ENCODE measurements at places on chromosomes 12 and 14.

- DNase-seq: no peak
Observed at GRCh38 chr12:12333407-12334366, 16.4 kb downstream of the MANSC1 start.

- no peak for DNase-seq
Observed at GRCh38 chr12:83265808-83266207, 579.1 kb downstream of the TMTC2 start.

DNA sequence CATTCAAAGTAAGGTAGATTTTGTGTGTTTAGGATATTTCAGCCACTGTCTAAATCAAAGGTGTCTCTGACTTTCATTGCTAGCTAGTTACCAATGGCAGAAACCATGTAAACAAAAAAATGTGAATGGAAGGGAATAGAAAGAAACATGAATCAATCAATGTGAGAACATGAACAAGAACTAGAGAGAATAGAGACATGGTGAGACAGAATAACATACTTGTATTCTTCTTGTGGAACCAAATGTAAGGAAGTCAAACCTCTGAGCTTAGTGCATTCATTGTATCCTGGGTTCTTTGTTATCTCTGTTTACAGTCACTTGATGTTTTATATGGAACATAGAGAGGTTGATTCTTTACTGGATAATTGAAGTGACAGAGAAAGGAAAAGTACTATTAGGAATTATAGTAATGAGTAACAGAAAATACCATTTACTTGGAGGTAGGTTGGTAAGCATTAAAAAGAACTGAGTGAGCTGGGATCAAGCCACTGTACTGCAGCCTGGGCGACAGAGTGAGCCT lies 2.6 kb upstream of the WNK1 start:
- no peak for DNase-seq

GRCh38 chr12:110199339-110200123 lies 75.4 kb downstream of the IFT81 start:
- no peak for DNase-seq

DNA sequence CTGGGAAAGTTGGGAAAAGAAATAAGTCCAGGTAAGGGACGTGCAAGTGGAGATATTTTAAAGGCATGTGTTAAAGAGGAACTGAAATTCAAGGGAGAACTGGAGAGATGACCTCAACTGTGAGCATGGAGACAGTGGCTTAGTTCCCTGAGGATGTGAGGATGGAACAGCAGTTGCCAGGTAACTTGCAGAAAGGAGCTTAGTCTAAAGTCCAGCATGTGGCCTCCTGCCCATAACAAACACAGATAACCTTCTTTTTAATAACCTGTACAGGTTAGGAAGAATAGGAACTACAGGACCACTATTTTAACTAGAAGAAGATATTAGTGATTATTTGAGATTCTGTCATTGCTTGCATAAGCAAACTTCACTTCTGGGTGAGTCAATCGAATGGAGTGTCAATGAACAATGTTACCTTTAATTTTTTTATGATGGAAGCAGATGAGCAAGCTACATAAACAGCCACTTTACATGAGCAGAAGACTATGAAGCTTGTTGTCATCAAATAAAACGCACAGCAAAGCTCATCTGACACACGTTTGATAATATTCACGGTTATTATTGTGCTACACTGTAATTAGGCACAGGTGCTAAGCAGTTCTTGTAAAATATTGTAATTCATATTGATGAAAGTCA lies 291.7 kb upstream of the DDHD1 start:
- no peak for DNase-seq

- DNase-seq: peak; percentile 49
Observed at GRCh38 chr12:116599285-116600136, 40.3 kb downstream of the MAP1LC3B2 start.

GRCh38 chr14:54591461-54591860 lies 24.5 kb downstream of the SAMD4A start:
- no peak for DNase-seq

DNA sequence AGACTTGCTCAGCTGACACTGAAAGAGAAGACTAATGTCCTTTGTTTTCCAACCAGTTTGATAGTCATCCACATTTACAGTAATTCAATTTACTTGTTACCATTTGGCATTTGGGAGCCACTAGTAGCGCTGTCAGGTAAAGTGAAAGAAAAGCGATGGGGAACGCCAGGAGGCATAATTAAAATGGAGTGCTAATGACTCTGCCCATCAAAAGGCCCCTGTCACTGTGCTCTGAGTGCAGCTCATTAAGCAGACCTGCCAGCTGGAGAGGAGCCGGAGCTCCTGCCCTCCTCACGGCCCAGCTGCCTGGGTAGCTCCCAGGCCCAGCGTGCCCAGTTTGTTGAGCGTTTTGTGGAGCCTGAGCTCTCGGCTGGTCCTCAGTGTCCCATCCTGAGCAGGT lies 463.6 kb upstream of the CCDC196 start:
- DNase-seq: no peak

DNA sequence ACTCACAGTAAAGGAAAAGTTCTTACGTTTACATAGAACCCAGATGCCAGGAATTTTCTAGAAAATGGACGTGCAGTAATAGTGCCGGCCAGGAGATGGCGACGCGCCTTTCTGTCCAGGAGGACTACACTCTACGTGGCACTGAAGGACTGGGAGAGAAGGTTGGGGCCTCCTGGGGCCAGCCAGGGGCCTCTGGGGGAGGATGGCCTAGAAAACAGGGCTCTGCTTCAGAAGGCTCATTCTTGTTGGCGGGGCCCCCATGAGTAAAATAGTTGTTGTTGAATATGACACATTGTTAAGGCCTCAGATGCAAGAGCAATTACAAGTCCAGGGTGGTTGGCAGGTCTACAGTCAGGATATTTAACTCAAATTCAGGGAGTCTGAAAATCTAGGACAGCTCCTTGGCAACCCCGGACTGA lies 120.1 kb upstream of the MAX start:
- peak; percentile 38 for DNase-seq

DNA sequence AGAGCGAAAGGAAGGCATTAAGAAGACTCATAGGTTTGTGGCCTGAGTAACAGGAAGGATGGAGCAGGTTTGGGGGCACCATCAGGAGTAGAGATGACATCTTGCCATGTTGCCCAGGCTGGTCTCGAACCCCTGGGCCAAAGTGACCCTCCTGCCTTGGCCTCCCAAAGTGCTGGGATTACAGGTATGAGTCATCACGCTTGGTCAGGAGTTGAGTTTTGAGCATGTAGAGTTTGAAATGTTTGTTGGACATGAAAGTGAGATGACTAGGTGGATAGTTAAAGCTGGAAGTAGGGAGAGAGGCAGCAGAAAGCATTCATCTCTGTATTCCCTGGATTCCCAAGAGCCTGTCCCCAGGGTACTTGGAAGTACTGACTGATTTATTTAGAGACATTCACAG lies 112.6 kb downstream of the ERC1 start:
- DNase-seq: no peak

DNA sequence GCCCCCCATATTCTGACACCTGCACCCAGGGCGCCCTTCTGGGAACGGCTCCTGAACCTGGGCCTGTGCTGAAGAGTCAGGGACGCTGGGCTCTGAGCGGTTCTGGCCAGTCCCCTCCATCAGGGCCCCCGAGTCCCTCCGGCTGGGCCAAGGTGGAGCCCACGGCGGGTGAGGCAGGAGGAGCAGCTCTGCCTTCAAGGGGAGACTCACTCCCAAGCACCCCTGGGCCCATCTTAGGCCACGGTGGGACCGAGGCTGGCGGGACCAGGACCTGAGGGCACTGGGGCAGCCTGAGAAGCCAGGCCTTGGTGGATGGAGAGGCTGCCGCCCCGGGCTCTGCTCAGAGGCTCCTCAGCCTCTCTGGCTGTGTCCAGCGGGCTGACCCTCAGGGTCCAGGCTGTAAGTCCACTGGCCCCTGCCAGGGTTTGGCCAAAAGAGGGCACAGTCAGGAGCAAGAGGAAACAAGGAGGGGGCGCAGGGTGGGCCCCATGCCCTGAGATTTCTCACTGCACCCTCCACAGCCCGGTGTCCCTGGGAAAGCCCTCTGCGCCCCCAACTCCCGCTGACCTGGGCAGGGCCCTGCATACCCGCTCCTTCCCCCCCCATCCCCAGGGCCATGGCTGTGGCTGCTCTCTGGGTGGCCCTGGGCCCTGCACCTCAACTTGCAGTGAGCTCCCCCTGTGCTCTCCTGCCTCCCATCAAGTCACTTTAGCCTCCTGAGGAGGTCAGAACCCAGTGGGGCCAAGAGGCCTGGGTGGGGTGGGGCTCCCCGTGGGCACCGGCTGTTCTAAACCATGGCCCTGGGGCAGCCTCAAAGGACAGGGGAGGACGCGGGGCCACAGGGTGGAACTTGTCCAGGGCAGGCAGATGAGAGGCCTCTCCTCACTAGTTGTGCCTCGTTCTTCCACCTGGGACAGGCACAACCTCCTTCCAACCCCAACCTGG lies 266.4 kb upstream of the SFSWAP start:
- DNase-seq: no peak

DNA sequence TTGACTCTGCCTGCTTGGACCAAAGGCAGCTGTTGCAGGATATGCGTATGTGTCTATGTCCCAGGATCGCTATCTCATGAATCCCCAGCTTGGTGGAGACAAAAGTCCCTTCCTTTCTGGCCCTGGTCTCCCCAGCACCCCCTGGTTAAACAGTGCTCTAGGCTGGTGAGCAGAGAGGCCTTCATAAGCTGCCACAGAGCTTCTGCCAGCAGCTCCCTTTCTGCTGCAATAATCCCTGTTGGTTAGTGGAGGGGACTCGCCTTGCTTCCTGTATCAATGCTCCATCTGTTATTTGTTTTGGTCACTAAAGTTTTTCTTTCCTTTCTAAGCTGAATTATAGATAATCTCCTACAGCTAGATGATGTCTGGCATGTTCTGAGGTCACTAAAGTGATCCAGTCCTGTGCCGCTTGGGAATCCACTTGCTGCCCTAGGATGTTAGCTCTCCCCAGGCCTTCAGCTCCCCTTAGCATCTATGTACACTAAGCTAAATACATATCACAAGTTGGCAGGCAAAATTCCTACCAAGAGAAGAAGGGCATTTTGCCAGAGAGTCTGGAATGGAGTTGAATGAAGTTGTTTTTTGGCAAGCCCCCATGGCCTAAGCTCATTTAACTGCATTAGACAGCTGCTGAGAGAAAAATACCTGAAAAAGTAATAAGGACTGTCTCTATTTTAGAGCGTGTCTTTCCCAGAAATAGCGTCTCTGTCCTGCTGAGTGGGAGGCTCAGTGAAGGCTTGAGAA lies 47.8 kb downstream of the RDH12 start:
- no peak for DNase-seq

DNA sequence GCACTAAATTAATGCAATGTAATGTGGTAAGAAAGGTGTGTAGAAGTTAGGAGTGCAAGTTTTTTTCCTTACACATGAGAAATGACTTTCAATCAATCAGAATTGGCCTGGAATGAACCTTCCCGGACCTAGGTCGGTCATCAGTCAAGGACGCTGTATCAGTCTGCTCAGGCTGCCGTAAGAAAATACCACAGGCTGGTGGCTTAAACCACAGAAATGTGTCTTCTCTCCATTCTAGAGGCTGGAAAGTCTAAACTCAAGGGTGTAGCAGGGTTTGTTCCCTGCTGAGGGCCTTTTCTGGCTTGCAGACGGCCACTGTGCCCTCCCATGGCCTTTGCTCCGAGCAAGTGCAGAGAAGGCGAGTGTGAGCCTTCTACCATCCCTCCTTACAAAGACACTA lies 86.6 kb upstream of the DYNC1H1 start:
- DNase-seq: no peak

DNA sequence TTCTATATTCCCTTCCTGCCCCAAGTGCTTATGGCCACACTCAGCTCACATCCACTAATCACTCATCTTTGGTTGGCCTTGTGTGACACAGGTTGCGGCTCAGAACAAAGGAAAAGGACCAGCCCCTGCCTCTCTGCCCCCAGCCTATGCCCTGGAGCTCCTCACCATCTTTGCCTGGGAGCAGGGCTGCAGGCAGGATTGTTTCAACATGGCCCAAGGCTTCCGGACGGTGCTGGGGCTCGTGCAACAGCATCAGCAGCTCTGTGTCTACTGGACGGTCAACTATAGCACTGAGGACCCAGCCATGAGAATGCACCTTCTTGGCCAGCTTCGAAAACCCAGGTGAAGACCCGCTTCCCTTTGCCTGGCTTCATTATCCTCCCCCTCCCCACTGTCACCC lies 15.8 kb upstream of the OAS2 start:
- no peak for DNase-seq

GRCh38 chr12:125282921-125283320 lies 217.7 kb downstream of the AACS start:
- DNase-seq: no peak
